ENCODE measurements at places on chromosomes 2 and 18.

DNA sequence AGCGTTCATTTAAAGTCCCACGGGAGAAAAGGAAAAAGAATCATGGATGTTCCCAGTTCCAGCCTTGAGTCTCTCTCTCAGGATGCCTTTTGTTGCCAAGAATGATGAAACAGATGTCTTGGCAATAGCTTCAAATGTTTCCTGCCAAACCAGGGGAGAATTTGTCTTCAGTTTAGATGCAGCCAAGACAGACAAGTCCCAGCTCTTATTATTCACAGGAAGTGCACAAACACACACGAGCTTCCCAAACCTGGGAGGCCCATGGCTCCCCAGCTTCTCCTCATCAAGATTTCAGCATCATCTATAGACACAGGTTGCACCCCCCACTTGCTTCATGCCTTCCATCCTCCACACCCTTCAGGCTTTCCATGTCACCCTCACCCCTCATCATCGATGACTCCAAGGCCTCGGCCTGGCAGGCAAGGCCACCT is 45.9 kb downstream of the HS1BP3 start:
- DNase-seq, result no peak

- DNase-seq, result no peak
These were observed 2.6 kb upstream of the PRLH start for GRCh38 chr2:237563816-237564215.

DNA sequence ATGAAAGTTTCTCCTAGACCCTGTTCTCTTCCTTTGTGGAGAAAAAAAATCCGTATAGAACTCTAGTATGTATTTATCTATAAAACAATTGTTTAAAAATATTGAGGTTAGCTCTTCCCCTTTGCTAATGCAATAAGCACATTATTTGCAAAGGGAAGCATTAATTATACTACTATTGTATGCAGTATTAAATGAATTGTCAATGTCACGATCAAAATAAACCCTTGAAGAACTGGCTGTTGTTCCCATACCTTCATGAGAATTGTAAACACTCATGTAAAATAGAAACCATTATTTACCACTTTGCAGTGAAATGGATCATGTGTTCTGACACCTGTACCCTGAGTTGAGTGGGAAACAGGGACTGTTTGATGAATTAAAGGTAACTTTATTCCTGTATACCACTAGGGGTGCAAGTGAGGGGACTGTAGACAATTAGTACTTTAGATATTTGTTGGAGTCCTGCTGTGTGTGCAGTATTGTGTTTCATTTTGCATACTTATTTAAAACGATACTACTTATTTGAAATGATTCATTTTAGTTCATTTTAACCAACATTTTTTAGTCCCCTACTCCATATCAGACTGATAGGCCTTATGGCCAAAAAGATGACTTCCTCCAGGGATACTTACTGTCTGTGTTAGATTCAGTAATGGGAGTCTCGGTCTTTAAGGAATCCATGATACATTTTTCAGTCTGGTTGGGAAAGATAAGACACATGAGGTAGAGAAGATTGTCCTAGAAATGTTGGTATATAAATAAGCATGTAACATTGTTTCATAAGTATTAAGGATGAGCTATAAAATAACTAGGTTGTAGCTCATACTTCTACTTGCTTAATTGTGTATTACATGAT is 7.9 kb downstream of the PKP4 start:
- DNase-seq, result no peak

GRCh38 chr18:49621301-49621700 is 59.4 kb downstream of the LIPG start:
- no peak for DNase-seq

- no peak for DNase-seq
These were observed 9.0 kb upstream of the IMPACT start for GRCh38 chr18:24417480-24417879.

DNA sequence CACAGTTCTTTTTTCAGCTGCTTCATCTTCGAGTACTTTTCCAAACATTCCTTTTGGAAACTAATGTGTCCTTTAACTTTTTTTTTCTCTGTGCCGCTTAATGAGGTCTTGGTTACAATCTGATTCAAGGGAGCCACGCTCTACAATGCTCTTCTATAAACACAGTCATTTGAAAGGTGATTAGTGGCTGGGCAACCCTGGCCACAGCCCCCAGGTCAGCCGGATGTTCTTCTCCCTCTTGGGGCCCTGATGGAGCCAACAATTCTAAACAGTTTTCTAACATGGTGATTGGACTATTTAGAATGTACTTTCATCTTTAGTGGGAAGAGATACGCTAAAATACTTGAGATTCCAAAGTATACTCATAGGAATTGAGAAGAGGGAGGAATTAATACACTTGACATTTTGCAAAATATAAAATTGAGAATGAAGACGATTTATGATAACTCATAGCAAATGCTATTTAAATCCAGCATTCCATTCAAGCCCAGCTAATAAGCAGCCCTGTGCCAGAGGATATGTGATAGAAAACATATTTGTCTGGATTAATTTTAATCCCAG is 83.7 kb upstream of the MBOAT2 start:
- DNase-seq, result no peak

DNA sequence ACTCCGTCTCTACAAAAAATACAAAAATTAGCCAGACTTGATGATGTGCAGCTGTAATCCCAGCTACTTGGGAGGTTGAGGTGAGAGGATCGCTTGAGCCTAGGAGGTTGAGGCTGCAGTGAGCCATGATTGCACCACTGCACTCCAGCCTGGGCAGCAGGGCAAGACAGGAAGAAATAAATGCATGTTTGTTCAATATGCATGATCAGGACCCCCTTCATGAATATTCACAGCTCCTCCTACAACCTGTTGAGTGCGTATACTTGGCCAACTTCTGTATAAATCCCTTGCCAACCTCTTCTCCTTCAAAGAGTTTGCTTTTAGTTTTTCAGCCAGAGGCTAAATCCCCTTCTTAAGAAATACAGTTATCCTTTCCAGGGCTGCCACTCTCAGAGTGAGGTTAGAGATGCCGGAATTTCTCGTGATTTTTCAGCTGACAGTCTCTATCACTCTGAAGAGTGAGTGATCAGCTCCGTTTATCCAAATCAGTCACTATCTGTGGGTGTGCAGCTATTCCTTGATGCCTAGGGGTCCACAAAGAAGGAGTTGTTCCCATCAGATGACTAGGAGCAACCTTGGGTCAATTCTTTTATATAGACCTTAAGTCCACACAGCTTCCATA is 39.2 kb downstream of the FAM161A start:
- no peak for DNase-seq

- no peak for DNase-seq
These were observed 389.0 kb upstream of the ETAA1 start for GRCh38 chr2:67008155-67008554.

DNA sequence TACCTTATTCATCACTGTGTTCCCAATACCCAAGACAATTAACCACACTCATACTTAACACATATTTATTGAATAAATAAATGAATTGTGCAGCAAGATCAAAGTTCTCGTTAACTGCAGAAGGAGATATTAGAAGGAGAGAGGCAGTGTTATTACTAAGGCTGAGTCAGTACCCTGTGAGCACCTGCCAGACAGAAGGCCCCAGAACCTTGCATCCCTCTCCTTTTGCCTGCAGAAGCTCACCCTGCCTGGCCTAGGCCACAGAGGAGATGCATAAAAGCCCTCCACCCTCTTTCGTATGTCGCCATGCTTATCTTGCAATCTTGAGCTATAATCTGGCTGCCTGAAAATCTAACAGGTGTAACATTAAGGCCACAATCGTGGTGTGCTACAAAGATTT is 20.5 kb upstream of the RNF149 start:
- no peak for DNase-seq

DNA sequence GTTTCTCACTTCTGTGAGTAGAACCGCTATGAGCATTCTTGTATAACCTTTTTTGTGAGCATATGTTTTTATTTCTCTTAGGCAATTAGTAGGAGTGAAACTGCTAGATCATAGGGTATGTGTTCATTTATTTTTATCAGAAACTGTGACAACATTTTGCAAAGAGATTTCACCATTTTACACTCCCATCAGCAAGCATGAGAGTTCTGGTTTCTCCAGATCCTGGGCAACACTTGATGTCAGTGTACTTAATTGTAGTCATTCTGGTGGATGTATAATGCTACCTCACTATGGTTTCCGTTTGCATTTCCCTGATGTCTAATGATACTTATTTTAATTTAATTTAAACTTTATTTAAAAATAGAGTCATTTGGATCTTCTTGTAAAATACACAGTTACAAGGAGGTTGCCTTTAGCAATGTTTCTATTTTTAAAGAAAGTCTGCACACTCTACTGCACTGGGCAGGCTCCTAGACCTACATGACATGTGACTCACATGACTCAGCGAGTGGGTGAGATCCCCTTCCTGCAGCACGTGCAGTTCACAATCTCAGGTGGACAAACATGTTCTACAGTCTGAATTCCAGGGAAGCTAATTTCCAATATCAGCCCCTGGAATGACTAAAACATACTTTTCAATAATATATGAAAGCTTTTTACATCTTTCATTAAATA is 127.0 kb upstream of the BCL2L11 start:
- DNase-seq, result no peak

DNA sequence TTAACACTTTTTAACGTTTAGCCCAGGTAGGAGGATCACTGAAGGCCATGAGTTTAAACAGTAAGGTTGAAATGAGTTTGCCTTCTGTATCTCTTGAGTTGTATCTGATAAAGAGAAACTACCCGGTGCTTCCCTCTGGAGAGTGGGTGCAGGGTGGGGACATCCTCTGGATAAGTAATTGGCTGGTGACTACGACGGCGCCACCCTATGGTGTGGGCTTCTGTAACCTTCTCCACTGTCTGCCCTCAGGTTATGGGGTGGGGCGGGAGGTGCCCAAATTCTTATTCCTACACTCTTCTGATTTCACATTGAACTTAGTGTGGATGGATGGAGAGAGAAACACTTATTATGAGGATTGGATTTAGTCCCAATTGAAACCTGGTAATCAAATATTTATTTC is 68.8 kb downstream of the LDLRAD4 start:
- DNase-seq, result no peak

DNA sequence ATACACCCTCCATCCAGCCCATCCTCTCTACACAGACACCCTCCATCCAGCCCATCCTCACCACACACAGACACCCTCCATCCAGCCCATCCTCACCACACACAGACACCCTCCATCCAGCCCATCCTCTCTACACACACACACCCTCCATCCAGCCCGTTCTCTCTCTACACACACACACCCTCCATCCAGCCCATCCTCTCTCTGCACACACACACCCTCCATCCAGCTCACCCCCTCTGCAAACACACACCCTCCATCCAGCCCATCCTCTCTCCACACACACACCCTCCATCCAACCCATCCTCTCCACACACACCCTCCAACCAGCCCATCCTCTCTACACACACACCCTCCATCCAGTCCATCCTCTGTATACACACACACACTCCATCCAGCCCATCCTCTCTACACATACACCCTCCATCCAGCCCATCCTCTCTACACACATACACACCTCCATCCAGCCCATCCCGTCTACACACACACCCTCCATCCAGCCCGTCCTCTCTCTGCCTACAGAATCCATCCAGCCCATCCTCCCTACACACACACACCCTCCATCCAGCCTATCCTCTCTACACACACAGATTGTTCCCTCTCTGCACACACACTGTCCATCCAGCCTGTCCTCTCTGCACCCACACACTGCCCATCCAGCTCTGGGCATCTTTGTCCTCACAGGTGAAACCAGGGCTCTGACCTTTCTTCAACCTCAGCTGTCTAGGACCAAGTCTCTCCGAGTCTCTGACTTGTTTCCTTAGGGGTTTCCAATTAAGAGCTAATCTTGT is 81.2 kb downstream of the EIPR1 start:
- no peak for DNase-seq

GRCh38 chr2:37623971-37624900 is 47.2 kb downstream of the CDC42EP3 start:
- no peak for DNase-seq

DNA sequence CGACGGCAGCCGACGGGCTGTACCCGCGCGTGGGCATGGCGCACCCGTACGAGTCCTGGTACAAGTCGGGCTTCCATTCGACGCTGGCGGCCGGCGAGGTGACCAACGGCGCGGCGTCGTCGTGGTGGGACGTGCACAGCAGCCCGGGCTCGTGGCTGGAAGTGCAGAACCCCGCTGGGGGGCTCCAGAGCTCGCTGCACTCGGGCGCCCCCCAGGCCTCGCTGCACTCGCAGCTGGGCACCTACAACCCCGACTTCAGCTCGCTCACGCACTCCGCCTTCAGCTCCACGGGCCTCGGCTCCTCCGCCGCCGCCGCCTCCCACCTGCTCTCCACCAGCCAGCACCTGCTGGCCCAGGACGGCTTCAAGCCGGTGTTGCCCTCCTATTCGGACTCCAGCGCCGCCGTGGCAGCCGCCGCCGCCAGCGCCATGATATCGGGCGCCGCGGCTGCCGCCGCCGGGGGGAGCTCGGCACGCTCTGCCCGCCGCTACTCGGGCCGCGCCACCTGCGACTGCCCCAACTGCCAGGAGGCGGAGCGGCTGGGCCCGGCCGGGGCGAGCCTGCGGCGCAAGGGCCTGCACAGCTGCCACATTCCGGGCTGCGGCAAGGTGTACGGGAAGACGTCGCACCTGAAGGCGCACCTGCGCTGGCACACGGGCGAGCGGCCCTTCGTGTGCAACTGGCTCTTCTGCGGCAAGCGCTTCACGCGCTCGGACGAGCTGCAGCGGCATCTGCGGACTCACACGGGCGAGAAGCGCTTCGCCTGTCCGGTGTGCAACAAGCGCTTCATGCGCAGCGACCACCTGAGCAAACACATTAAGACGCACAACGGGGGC is 2.0 kb downstream of the SP9 start:
- DNase-seq, result no peak

GRCh38 chr2:217438821-217439220 is 564.0 kb downstream of the TNS1 start:
- no peak for DNase-seq

DNA sequence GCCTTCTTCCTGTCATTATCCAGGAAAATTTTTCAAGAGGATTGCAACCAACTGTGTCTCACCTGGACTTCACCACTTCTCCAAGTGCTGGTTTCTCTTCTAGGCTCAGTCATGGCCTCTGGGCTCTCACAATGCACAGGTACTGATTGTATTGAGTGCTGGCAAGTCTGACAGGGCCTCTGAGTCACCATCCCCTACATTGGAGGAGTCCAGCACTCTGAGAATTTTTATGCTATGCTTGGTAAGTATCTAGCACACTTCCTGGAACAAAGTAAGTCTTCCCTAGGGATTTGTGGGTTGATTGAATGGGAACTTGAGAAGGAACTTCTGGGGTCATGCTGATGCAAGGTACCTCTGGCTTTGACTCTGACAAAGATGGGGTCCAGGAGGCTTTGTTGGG is 147.2 kb upstream of the CELF4 start:
- DNase-seq, result no peak

- DNase-seq, result no peak
These were observed 40.0 kb upstream of the CYBRD1 start for GRCh38 chr2:171482308-171482707.

Data from stimulated activated CD8-positive, alpha-beta memory T cell treated with anti-CD3 and anti-CD28 coated beads, Interleukin-4, amount 100 ng/mL, for 1 hour (primary cell).